Stimulated activated CD4-positive, alpha-beta T cell treated with anti-CD3 and anti-CD28 coated beads, Interleukin-2, amount 100 ng/mL, for 4 hours (primary cell): ENCODE measurements at places on chromosomes 3 and 15.

DNA sequence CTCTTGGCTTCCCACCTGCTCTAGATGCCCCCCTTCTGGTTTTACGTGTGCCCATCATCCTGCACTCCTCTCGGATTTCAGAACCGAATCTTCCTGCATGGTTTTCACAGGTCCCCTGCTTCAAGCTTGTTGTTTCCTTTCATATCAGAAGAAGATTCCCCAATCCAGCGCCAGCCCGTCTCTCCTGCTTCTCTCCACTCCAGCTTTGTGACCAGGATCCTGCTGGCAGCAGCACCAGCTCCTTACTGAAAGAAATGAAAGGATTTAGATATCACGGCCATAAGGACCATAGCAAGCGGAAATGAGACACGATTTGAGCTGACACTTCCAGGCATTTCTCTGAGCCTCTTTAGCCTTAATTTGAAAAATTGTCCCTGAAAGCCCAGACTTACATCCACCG is 180.3 kb upstream of the UBE3A start:
- no peak for DNase-seq

GRCh38 chr15:71357321-71357732 is 242.1 kb downstream of the THSD4 start:
- DNase-seq = no peak

DNA sequence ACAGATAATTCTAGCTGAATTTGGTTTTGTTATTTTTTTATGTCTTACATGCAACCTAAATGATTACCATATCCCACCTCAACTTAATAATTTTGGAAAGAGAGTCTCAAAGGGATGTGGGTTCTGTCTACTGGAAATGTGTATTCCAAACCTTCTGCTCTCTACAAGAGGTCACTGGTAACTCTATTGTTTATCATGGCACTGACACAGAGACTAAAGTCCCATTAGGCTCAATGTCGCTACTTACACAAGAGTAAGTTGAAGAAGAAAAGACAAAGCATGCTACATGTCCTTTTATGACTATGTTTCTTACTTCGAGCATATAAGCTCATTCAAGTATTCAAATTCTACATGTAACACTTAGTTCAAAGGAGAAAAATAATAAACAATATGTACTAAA is 460.3 kb upstream of the EPHA6 start:
- no peak for DNase-seq

- no peak for DNase-seq
Measured at GRCh38 chr3:104591776-104592175, 774.9 kb upstream of the ALCAM start.

- no peak for DNase-seq
Measured at GRCh38 chr15:45573961-45574629, 13.1 kb upstream of the BLOC1S6 start.

GRCh38 chr3:179881791-179882190 is 154.9 kb downstream of the PEX5L start:
- DNase-seq = no peak

DNA sequence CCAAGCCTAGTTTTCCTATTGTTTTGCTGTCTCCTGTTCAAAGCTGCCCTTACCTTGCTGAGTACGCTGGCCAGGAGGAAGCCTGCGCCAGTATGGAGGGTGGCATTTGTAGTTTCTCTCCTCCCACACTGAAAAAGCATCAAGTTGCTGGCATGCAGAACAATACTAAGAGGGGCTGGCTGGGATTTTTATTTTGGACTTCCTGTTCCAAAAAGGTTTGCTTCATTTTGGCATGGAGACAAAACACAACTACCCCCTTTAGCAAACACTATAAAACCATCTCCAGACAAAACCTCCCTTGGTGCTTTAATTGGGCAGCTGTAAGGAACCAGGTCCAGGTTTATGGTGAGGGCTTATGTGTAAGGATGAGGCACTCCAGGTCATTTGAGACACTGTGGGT is 457.6 kb downstream of the PDCD6IP start:
- DNase-seq = no peak

DNA sequence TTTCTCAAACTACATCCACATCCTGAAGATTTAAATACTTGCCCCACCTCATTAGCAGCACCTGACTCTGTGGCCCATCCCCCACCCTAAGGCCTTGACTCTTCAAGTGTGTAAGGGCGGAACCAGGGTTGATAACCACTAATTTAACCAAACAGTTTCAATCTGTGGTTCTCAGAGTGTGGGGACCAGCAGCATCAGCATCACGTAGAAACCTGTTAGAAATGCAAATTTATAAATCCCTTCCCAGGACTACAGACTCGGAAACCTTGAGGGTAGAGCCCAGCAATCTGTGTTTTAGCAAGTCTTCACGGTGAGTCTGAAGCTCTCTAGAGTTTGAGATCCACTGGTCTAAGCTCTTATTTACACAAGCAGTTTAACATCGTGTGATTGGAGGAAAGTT is 12.4 kb downstream of the GNB4 start:
- no peak for DNase-seq

- DNase-seq = no peak
Measured at GRCh38 chr15:65980824-65981456, 111.6 kb downstream of the RAB11A start.

DNA sequence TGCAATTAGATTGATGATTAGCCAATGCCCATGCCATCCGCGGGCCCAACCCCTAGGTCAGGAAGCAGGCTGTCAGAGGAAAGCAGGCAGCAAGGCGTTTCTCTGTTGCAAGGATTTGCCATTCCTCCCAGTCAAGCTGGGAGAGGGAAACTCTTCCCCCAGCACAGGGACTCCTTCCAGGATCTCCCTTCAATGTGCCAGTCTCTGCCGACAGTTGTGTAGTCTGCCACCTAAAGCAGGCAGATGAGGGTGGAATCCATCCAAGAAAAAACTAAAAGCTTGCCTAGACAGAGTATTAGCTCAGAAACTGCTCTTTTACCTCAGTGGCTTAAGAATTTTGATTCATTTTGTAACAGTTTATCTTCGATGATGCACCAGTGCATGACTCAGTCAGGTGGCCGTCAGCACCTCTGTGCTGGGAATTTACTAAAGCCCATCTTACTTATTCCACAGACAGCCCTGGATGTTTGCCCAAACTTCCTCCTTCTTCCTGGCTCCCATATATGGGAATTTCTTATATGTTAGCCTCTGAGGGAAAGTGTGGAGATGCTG is 501.5 kb upstream of the THBS1 start:
- no peak for DNase-seq

- no peak for DNase-seq
Measured at GRCh38 chr3:113436809-113437208, 4.5 kb downstream of the CFAP44 start.

GRCh38 chr15:71682001-71682400 is 128.4 kb upstream of the NR2E3 start:
- DNase-seq = no peak

DNA sequence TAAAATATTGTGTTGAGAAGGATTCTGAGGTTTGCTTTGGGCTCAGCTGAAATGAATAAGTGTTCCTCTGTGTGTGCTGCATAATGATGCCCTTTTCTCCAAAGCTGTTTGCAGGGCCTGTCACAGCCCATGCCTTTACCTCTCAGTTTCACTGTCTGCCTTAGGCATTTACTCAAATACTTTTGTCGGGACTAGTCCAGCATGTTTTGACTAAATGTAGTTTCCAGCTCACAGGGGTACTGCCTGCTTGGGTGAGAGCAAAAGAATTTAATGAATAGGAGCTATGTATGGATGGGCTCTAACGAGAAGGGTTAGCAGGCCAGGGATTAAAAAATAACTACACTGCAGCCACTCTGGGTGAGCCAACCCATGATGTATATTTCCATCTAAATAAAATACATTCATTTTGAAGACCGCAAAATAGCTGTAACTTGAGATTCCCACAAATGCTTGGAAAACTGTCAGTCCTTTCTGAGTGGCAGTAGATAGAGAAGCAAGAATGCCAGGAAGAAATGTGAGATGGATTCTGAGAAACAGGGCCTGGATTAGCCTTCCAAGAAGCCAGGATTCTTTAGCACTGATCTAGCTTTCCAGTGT is 549.2 kb upstream of the TBL1XR1 start:
- no peak for DNase-seq

GRCh38 chr3:39350714-39351113 is 21.2 kb downstream of the CCR8 start:
- no peak for DNase-seq

DNA sequence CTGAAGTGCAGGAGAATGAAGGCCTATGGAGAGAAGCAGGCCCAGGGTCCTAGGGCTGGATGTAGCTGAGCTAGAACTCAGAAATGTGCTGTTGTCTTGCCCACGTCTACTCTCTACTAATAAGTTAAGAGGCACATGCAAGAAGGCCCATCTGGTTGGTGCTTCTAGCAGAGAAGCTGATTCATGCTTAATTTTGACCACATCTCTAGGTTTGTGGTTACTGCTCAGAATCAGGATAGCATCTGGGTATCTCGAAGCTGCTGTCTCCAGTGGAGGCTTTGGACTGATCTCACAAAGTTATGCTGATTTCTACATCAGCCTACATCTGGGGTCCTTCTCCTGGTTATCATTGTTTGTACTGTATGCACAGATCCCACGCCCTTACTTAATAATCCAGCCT is 87.3 kb downstream of the CACNA1D start:
- DNase-seq = no peak

DNA sequence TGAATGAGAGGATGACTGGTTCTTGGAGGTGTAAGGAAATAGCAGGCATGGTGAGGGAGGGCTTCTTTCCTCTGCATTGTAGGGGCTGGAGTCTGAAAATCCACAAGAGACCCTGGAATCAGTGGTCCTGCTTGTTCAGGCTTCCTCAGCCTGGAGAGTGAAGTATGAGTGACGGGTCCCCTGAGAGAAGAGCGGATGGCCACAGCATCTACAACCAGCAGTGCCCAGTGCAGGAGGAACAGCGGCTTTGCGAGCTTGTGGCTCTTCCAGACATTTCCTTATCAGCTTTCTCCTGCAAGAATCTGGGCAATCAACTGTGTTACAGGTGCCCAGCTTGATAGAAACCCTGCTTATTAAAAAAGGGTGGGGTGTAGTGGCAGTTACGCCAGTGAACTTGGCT is 97.0 kb upstream of the HES1 start:
- no peak for DNase-seq

- no peak for DNase-seq
Measured at GRCh38 chr15:66658855-66659254, 43.2 kb upstream of the SMAD6 start.

DNA sequence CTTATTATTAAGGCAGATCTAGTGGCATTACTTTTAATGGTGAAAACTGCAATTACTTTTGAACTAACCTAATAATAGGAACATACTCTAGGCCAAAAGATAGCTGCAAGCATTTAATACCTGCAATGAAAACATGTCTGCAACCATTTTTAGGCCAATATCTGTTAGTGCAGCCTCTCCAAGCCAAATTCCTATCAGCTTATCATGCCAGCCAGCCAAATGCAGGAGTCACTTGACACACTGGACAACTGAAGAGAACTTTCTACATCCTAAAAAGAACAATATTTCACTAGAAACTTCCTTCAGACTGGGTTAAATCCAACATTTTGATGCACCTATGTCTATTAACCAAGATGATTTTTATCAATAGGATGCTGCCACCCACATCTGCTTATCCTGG is 33.8 kb downstream of the CCDC54 start:
- no peak for DNase-seq

GRCh38 chr15:100216182-100216581 is 125.6 kb downstream of the ADAMTS17 start:
- no peak for DNase-seq

- no peak for DNase-seq
Measured at GRCh38 chr3:44682182-44682896, 30.1 kb upstream of the ZNF502 start.

GRCh38 chr3:31804251-31805051 is 176.6 kb downstream of the OSBPL10 start:
- no peak for DNase-seq
